ENCODE measurements at places on chromosomes 1 and 21.
A peak's percentile ranks its signal among the peaks of the same experiment; 100 is the strongest.

- DNase-seq = no peak
Measured at GRCh38 chr21:16568661-16569060, 838.9 kb downstream of the USP25 start.

- no peak for DNase-seq
Measured at GRCh38 chr1:24751833-24752232, 6.6 kb downstream of the CLIC4 start.

GRCh38 chr1:156664767-156665411 lies 12.3 kb downstream of the NES start:
- peak; percentile 52 for DNase-seq

DNA sequence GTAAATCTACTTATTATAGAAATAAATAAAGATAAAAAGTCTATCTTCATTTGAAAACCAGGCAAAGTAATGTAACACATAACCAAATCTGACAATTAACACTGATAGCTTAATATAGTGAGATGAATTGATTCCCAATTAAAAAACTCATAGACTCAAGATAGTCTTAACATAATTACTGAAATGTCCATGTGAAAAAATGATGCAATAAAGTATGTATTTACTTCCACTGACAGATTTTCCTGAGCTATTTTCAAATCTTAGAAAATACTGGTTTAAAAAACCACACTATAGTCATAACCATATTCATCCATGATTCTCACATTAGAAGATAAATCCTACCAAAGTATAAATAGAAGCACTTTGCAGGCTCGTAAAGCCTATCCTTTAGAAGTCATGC lies 9.6 kb upstream of the DONSON start:
- no peak for DNase-seq

GRCh38 chr21:31012133-31013089 lies 25.9 kb downstream of the KRTAP19-8 start:
- DNase-seq = no peak

DNA sequence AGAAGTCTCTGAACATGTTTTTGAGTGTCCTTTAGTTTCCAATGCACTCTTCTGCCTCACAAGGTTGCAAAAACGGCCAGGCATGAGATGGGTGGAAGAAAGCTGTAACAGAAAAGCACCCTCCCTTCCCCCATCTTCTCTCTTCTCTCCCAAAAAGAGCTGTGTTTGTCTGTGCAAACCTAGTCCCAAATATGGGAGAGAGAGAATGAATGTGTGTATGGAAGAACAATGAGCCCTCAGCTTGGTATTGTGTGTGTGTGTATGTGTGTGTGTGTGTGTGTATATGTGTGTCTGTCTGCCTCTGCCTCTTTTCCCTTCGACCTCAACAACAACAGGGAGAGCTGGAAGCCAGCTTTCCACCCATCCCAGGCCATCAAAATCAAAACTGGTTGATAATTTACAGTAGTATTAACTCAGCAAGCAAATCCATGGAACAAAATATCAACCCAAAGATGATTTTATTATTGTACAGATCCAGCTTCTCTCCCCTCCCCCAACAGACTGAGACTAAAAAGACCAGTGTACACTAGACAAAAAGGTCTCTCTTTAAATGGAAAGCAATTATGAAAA lies 1.8 kb downstream of the RERE start:
- peak; percentile 59 for DNase-seq

DNA sequence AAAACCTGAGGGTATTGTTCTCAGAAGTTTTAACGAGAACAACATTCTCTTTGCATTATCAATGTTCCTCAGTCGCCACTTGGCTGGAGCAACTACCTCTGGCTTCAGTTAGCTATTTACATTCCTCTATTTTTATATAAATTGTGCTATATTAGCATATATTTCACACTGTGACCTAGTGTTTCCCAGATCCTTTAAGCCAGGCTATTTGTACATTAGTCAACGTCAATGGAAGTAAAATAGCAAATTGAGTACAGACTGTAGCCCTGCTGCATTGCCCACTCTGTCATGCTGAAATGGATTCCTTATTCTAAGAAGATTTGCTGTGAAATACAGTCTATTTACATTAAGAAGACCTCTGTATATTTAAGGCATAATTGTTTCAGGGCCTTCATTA lies 213.8 kb downstream of the ROR1 start:
- DNase-seq = no peak

DNA sequence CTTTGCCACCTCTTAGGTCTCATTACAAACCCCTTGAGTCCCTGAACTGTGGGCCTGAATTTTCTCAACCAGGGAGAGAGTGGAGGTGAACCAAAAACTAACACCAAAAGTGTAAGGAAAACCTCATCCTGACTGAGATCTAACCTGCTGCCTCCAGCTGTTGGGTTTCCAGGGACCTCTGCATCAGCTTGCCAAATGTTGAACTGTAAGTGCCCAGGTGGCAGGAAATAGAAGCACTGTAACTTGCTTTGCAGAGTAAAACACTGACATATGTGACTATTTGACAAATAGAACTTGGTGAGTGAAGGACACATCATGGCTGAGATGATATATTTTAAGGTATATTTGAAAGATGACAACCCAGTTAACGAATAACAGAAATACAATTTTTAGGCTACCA lies 48.4 kb upstream of the NR5A2 start:
- DNase-seq = no peak

DNA sequence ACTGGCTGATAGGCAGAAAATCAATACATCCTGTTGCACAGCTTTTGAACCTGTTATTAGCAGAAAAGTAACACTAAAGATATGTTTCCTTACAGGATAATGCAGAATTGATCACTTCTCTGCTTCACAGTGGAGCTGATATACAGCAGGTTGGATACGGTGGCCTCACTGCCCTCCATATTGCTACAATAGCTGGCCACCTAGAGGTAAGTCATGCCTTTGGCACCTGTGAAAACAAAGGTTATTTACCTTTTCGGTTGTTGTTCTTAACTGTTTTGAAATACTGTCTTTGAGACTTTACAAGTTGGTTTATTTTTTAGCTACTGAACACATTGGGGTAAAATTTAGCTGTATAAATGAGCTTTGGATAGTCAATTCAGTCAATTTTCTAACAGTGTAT lies 36.3 kb downstream of the TNNI3K start:
- no peak for DNase-seq

DNA sequence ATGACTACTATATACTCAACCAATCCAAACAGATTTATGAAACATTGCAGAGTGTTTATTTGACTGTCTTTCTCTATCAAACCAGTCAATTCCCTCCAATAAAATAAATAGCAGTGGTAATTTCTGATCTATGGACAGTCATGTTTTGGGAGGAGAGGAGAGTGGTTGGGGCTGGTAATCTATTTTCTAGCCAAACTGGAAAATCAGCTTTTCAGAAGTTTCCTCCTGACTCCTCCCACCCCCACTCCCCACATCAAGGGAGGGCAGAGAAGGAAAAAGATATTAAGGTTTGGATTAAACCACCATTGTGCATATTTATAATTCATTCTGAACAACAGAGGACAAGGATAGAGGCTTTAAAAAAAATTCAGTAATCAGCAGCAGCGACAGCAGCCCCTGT lies 69.4 kb upstream of the SOX13 start:
- DNase-seq = no peak

DNA sequence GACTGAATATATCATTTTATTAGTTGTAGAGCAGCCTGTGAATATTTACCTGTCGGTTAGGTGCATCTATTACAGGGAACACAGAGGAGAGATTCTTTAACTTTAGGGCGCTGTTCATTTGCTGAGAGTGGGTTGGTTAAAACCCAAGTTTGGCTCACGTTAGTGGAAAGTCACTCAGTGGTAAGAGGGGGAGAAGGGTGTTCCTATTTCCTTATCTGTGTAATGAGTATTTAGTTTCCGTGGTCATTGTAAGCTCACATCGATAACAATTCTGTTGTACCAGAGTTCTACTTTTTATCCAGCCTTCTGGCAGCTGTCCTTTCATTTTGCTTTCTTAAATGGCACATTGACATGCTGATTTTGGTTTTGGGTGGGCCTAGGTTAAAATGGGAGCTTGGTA lies 773.2 kb upstream of the ADAMTS5 start:
- no peak for DNase-seq

DNA sequence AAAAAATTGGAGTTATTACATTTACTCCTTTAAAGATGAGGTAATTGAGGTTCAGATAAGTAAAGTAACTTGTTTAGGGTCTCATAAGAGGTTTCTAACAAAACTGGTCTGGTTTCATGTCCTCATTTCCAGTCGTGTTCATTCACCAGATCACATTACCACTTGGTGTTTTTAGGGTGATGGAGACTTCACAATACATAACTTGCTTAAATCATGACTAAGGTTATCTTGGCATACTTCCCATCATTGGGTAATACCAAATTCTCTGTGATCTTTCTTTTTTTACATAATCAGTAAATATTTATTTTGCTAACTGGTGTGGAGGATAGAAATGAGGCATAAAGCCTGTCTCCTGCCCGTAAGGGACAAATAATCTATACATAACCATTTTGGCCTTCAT lies 31.6 kb upstream of the RPTN start:
- DNase-seq = no peak

- no peak for DNase-seq
Measured at GRCh38 chr1:201229771-201230635, 39.4 kb downstream of the IGFN1 start.

DNA sequence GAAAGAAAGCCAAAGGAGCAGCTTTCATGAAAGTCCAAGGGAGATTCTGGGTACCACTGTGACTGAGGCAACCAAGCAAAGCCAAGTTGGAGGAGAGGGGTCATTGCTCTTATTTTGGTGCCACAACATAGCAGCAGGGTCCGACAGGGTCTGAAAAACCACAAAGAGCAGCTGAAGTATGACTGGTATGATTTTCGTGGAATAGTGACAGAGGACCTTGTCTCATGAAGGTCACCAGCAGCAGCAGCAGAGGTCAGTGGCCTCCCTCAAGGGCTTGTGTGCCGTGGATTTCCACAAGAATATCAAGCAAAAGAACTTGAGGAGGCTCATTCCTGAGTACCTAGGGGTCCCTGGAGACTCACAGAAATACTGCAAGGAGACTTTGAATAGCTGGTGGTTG lies 160.9 kb upstream of the SYT6 start:
- no peak for DNase-seq

- DNase-seq = no peak
Measured at GRCh38 chr1:226816576-226816975, 53.8 kb upstream of the PSEN2 start.

DNA sequence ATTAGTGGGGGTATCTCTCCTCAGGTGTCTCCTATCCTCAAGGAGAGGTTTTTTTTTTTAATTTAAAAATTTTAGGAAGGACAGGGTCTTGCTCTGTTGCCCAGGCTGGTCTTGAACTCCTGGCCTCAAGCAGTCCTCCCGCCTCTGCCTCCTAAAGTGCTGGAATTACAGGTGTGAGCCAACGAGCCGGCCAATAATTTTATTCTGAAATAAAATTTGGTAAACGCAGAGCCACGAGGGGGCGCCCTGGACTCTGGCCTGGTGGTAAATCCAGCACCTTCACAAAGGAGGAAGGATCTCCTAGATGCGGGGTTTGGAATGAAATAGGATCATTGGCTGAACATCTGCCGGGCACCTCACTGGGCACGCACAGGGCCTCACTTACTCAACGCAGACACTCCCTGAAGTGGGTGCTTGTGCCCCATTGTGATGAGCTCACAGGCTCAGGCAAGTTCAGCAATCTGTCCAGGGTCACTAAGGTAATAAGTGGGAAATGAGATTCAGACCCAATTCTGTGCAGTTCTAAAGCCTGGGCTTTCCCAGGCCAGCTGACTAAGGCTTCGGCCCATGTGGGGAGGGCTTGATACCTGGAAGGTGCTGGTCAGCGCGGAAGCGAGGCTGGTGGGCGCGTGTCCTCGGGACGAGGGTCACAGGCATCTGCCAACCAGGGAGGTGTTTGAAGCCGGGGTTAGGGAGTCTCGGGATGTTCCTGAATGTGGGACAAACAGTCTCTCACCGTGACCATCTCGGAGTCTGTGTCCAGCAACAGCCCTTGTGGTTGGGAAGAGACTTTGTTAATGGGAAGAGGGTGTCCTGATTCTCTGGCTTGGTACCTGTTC lies 32.7 kb upstream of the ETV3 start:
- peak; percentile 6 for DNase-seq

DNA sequence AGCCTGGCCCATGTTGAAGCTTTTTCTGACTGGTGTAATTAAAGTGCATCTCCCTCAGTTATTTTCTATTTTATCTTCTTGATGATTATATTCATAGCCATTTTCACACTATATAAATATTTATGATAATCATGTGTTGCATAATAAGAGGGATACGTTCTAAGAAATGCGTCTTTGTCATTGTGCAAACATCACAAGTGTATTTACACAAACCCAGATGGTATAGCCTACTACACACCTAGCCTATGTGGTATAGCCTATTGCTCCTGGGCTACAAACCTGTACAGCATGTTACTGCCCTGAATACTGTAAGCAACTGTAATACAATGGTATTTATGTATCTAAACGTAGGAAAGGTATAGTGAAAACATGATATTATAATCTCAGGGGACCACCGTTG lies 88.1 kb downstream of the BACH1 start:
- DNase-seq = no peak

DNA sequence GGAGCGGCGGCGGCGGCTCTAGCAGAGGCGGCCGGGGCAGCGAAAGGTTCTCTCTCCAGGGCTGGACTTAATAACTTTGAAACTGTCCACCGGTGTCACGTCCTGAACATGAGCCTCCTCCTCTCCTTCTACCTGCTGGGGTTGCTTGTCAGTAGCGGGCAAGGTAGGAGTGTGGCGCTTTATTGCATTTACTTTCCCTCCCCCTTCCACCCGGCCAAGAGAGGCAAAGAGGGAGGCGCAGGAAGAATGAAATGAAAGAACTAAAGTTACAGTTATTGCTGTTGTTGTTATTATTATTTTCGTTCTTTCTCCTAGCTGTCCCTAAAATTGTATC lies 214 bp downstream of the NCAM2 start:
- DNase-seq = peak; percentile 24

DNA sequence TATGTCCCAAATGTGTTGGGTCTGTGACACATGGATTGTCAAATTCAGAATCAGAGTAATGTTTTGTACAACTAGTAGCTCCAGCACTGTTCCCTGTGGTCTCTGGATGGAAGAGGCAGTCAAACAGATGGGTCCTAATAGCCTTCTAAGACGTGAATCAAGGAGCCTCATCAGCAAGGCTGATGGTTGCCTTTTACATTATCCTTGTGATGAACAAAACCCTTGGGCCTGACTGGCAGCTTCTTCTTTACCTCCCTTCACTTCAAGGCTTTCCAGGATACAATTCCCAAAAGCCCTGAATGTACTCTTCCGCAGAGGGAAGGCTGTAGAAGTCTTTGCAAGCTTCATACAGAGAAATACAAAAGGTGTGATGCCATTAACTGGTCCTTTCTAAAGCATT lies 633.3 kb downstream of the USP25 start:
- DNase-seq = no peak

All from G401 (cell line).